ENCODE measurements at places on chromosomes 3 and 15.

- peak; percentile 36 for DNase-seq
These were observed 6.4 kb downstream of the HES1 start for GRCh38 chr3:194142156-194142910.

GRCh38 chr3:178718995-178719635, 182.9 kb downstream of the KCNMB2 start:
- DNase-seq = no peak

DNA sequence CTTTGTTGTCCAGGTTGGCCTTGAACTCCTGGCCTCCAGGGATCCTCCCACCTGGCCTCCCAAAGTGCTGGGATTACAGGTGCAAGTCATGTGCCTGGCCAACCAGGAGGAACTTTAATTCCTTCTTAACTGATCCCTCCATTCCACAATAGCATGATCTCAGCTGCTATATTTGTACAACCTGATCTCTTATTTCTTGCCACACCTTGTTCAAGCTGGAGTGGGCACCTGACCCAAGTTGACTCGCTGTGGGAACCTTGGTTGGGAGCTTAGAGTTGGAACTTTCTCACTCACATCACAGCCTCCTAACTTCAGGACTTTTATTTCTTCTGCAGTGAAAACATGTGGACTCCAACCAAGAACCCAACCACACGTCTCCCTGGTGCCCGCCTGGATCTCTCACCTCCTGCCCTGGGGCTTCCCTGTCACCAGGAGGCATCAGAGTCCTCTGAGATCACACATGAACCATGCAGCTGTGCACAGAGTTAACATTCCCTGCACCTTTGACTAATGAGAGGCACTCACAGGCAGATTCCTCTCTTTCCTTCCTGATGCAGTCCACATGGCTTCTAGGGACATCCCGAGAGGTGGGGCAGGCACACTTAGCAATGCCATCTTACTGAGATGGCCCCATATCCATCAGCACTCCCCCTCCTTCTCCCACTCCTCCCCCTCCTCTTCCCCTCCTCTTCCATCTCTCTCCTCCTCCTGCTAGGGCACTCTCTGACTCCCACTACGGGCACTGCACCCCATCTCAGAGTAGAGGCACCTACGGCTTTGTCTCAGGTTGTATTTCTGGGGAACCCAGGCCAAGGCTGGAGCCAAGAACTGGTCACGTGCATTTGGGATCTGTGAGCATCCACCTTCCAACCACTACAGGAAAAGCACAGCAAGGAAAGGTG, 9.7 kb upstream of the CYFIP1 start:
- DNase-seq = peak; percentile 35

DNA sequence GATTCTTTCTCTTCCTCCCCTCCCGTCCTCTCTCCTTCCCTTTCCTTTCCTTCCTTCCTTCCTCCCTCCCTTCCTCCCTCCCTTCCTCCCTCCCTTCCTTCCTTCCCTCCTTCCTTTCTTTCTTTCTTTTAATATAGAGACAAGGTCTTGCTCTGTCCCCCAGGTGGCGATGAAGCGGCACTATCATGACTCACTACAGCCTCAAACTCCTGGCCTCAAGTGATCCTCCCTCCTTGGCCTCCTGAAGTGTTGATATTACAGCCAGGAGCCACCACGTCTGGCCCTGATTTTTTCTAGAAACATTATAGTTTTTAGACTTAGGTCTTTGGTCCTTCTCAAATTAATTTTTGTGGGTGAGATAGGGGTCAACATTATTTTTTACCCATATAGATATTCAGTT, 15.5 kb downstream of the GRM2 start:
- no peak for DNase-seq

GRCh38 chr3:185187391-185187790, 34.5 kb upstream of the C3orf70 start:
- no peak for DNase-seq

DNA sequence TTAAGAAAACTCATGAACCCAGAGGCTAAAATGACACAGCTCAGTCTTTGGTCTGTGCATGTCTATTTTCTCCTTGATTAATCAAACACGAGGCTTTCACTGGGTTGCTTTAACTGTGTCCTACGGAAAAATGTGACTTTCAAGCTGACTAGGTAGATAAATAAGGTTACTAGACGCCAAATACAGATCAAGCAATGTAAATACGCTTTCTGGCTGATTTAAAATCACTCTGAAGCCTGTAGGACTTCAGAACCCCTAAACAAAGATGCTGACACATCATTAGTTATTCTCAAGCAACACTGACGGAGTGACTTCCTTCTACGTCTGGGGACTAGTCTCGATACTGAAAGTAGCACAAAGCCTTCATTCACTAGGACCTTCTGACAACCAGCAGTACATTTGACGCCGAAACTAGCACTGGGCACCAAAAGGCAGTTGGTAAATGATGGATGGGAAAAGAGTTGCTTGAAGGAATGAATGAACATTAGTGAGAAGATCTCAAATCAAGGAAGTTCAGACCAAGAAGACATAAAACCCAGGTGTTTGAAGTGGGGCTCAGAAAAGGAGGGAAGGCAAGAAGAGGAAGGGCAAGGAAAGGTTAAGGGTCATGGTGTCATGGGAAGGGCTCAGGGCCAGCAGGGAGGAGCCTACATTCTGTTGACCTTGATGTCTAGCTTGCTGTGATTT, 67.1 kb upstream of the CDV3 start:
- no peak for DNase-seq

GRCh38 chr3:85571835-85572234, 613.0 kb downstream of the CADM2 start:
- no peak for DNase-seq

DNA sequence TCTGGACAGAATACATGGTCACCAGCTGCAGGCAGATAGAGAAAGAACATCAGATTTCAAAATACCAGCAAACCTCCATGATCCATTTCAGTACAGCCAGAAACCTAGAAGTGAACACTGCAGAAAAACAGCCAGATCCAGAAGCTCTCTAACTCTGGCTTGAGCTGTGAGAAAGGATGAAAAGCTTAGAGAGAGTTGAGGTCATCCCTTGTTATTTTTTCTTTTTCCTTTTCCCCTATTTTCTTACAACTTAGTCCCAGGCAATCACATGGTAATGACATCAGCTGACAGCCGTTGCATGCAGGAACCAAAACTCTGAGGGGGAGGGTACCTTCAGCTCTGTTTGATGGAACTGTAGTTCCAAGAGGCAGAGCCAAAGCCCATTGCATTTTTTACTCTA, 113.2 kb downstream of the TCF12 start:
- peak; percentile 84 for DNase-seq

- DNase-seq = no peak
These were observed 227.7 kb downstream of the FOXP1 start for GRCh38 chr3:71355862-71356261.

DNA sequence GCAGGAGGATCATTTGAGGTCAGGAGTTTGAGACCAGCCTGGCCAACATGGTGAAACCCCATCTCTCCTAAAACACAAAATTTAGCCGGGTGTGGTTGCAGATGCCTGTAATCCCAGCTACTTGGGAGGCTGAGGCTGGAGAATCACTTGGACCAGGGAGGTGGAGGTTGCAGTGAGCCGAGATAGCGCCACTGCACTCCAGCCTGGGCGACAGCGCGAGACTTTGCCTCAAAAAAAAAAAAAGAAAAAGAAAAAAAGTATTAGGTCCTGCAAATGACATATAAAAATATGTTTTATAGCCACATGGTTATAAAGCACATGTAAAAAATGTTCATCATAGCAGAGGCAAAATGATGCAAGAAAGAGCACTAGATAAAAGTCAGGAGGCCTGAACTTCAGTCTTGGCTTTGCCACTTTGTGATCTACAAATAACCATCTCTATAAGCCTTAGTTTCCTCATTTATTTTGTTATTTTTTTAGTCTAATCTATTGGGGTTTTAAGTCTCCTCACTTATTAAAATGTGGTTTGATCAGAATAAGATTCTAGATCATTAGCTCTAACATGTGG, 4.9 kb downstream of the SLC12A6 start:
- DNase-seq = no peak

GRCh38 chr3:179608931-179609720, 4.5 kb downstream of the NDUFB5 start:
- peak; percentile 74 for DNase-seq

Data from mesendoderm (in vitro differentiated cells).